ENCODE measurements at places on chromosomes 7 and 10.

- DNase-seq = no peak
These were observed 54.8 kb downstream of the ASAH2B start for GRCh38 chr10:50794490-50794889.

GRCh38 chr7:15043931-15044330 lies 141.4 kb upstream of the DGKB start:
- DNase-seq = no peak

GRCh38 chr10:119517235-119518141 lies 25.0 kb downstream of the RGS10 start:
- no peak for DNase-seq

DNA sequence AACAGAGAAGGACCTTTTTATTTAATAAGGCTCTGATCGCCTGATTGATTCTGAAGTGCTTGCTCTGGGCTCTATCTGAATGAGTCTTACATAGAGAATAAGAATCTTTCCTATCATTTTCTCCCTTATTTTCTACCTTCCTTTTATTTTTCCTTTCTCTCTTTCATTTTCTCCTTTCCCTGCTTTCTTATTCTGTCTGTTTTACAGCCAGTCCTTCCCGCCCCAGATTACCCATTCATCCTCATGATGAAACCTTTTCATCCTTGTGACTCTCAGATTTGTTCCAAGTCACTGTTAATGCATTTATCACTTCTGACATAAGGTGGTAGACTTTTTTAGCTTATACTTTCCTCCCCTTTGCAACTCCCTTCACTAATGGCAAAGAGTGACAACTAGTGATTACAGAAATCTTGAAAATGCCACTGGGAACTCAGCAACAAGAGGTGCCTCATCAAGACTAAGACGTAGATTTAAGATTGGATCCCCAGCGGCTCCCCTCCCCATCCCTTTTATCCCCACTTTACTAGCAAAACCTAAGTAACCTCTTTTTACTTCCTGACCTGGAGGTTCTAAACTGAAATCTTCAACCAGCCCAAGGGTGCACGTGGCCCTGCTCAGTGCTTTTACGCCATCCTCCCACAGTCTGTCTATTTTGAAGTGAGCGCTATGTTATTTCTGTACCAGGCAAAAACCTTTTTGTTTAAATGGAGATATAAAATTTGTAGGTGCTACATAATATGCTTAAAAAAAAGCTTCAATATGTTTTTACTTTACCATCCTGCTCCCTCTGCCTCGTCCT lies 179.8 kb downstream of the DYNC1I1 start:
- no peak for DNase-seq

GRCh38 chr10:89645742-89646172 lies 715 bp upstream of the PANK1 start:
- DNase-seq = no peak

DNA sequence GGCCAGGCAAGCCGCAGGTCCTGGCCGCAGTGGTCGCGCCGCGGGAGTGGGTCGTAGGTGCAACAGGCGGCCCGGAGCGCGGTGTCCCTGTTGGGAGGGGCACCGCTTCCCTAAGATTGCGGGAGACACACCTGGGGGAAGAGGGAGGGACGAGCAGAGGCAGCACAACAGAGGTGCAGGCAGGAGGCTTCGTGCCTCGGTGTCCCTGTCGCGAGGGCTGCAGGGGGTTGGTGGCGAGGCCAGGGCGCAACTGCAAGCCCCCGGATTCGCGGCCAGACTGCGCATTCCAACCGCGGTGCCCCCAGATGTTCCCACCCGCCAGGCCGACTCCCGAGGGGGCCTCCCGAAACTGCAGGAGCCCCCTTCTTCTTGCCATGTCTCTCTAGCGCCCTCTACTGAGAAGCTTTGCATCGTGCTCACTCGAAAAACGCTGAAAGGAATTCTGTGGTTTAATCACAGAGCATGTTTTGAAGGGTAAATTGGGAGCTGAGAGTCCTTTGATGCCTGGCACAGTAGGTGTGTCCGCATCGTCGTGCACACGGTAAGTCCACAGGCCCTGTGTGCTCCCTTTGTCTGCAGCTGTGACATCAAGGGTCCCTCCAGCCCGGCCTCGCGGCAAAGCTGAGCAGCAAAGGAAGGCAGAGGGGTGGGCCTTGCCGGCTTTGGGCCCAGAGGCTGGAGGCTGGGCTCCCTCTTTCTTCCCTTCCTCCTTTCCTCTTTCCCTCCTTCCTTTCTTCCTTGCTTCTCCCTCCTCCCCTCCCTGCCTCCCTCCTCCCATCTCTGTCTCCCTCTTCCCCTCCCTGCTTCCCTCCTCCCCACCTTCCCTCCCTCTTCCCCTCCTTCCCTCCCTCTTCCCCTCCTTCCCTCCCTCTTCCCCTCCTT lies 6.2 kb upstream of the MBL2 start:
- no peak for DNase-seq

DNA sequence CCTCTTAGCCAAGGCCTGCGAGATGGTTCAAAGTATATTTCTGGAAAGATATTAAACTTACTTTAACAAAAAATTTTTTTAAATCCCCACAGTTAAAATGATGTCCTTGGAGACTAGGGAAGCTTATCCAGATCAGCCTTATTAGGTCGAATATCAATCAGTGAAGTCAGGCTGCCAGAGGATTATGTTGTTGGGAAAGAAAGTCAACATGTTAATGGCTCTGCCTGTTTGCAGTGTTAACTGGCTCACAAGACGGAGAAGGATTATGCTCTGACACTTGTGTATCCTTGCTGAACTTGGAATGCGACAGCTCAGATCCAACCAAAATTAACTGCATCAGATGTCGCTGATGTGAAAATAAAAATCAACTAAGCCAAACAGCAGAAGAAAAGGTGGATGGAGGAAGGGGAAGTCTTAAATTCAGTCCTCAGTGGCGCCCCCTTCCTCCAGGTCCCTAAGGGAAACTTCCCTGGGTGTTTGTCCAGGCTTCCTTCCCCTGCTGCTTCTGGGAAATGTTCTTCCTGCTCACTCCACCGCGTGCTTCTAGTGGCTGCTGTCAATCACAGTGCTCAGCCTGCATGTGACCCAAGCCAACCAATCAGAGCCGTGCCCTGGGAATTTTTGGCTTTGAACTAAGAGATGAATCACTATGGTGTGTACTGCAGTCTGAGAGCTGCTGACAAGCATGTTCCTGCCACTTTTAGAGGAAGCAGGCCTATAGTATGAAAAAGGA lies 690.4 kb upstream of the NRP1 start:
- no peak for DNase-seq
